Neural progenitor cell (in vitro differentiated cells): ENCODE measurements at places on chromosomes 2 and 18. TPM values are rescaled to one million over a fixed set of nuclear protein-coding genes. Genes with fewer than 3 reads are reported as not detected.

GRCh38 chr2:180925700-180926099 is 54.7 kb upstream of the UBE2E3 start:
- DNase-seq = no peak

- peak; percentile 89 for DNase-seq
These were observed 584 bp upstream of the DNER start for GRCh38 chr2:229714736-229715541.

DNA sequence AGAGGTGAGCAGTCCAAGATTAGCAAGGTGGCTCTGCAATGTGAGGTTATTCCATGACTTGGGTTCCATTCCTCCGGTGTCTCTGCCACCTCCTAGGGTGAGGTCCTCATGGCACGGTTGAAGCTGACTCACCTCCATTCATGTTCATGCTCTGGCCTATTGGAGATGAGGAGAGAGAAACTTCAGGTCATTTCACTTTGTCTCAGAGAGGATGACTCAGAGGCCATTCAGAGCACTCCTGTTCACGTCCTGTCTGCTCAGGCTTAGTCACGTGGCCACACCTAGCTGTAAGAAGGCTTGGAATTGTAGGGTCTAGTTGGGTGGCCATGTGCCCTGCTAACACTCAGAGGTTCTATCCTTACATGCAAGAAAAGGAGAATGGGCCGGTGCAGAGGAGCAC is 67.5 kb upstream of the MBOAT2 start:
- DNase-seq = no peak

DNA sequence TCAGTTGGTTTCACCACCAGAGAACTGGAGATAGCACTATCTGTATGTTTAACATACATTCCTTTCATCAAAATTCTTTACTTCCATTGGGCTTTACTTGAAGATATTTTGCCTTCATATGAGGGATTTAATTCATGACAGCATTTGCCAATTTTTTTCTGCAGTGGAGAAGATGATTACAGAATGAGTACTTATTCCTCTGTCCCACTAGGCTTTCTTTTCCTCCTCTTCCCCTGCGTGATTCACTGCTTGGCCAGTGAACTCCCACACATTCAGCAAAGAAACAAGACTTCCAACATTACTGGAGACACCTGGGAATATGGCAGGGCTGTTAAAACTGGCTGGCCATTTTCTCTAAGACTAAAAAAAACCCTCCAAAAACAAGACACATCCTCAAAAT is 425.8 kb upstream of the KCNH7 start:
- DNase-seq = no peak

DNA sequence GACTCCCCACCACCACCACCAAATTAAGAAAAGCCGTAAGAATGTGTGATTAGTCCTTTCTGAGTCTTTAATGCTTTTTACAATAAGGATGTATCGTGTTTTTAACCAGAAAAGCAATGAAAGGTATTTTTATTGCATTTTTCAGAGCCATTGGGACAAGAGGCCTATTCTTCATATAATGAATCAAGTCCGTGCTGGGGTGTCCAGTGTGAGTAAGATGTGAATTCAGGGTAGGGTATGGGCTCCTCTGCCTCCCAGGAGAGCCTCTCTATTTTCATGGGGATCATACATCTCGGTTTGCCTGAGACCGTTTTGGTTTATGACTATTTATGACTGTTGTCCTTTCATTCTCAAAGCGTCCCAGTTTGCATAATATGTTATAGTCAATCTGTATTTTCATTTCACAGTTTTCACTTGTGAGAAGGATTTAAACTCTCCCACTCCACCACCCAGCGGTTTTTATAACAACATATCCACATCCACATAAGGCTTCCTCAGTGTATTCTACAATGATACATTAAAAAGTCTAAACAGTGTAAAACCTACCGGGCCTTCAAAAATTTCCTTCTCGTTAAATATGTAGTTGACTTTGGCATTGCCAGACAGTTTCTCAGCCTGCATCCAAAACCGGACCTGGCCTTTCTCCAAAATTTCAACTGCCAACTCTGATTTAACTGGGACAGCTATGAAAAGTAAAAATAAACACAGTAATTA is 80.8 kb upstream of the LPIN2 start:
- DNase-seq = no peak

DNA sequence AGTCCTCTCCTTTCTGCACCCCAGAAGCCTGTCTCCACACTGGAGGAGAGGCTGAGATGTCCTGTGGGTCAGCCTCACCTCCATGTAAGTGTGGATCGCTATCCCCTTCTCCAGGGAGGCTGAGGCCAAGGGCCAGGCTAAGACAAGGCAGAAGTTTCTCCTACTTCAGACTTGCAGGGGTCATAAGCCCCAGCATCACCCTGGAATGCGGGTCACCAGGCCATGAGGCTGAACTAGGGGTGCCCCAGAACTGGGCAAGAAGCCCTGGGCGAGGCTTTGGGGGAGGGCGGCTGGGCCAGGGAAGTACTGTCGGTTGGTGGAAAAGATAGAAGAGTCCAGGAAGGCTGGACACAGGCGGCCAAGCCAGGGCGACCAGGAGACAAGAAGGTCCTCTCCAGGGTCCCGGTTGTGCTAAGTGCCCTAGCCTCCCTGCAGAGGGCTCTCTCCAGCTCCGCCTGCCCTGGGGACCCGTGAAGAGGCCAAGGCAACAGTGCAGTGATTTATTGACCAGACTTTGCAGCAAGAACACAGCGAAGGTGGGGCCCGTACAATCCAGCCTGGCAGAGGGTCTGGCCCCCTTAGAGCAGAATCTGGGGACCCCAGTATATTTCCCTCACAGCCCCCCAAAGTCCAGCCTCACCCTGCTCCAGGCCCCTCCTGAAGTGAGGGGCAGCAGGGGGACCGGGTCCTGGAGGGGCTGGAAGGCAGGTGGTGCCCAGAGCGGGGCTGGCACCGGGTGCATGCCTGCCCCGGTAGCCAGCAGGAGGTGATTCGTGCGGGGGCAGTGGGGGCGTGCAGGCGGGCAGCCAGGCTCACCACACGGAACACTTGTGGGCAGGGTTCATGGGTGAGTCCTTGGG is 8.1 kb downstream of the ECEL1 start:
- DNase-seq = no peak

DNA sequence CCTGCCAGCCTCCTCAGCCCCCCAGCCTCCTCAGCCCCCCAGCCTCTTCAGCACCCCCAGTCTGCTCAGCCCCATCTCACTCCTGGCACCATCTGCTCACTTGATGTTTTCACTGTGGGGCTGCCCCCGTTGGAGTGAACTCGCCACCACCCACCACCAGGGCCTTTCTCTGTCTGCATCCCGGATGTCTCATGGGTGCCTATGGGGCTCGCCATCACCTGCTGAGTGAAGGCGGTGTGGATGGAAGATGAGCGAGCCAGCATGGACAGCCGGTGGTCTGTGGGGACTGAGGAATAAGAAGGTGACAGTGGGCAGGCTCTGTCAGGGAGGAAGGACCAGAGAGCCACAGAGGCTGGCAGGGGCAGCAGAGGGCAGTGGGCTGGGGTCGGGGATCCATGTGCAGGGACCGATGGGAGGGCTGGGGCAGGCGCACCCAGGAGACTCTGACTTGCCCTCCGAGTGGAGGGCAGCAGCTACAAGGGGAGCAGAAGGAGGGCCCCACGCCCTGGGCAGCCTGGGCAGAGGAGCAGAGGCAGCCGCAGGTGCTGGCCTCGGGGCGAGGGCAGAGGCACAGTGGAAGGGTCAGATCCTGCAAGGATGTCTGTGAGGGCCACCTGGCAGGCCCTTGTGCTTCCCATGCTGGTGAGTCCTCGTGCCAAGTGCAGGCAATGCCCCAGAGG is 74.7 kb upstream of the ODC1 start:
- no peak for DNase-seq

GRCh38 chr2:147989809-147990403 is 30.6 kb downstream of the ORC4 start:
- peak; percentile 16 for DNase-seq

DNA sequence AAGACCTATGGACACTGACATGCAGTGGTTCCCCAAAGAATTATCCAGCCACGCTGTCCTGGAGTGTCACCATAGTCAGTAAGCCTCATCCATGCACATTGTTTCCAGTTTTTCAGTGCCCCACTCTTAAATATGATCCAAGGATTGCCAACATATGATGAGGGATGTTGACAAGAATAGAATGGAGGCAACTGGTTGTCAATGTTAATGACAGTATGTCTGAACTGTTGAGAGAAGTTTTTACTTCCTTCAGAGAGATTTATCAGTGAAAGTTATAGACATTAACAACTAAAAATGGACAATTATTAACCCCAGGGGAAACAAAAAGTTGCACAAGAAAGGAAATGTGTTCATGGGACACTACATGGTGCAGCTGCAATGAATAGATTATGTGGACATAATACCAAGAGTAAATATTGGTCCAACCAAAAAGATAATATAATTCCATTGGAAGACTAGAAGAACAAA is 69.9 kb downstream of the CYP26B1 start:
- DNase-seq = no peak

- no peak for DNase-seq
These were observed 127.9 kb upstream of the ST6GAL2 start for GRCh38 chr2:107013884-107014283.

GRCh38 chr2:112836695-112837117 is at the start of gene IL1B:
TSS of gene IL1B (minus strand) at chr2:112836779. CDS start at chr2:112836229, 550 bp downstream.
- no peak for DNase-seq

DNA sequence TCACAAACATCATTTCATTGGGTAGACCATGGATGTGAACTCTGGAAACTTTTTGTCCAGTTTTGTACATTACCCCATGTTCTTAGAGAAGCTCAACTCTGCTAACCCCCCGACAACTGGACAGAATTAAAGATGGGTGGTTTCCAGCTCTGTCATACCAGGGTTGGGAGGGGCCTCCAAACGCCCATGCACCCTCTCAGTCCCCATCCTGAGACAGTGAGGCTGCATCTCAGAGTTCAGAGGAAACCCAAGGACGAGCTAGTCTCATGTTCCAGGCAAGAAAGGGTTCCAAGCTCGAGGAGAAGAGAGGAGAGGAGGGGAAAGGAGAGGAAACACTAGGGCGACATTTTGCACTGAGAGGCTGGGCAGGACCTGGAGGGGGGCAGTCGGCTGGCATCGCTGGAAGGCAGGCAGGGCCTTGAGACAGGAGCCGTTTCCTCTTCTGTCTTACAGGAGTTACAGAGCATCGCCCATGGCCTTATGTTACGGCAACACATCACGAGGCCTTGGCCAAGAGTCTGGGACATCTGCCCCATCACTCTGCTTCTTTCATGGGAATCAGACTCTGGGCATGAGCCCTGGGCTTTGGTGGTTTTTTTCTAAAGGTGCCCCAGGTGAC is 16.4 kb downstream of the MAL start:
- no peak for DNase-seq

DNA sequence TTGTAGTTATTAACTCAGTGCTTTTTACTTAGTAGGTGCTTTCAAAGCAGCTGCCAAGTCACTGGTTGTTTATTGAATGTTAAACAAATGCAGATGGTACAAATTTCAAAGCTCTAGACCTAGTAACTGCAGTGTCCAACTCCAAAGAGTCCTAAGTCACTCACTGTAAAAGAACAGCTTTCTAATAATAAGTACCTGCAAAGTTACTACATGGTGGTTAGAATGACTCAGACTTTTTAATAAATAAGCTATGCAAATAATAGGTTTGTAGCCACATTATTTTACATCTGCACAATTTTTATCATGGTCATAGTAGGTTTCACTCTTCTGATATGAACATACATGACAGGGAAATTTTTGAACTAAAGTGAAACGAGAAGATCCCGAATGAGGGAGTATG is 1620.4 kb upstream of the CELF4 start:
- no peak for DNase-seq

DNA sequence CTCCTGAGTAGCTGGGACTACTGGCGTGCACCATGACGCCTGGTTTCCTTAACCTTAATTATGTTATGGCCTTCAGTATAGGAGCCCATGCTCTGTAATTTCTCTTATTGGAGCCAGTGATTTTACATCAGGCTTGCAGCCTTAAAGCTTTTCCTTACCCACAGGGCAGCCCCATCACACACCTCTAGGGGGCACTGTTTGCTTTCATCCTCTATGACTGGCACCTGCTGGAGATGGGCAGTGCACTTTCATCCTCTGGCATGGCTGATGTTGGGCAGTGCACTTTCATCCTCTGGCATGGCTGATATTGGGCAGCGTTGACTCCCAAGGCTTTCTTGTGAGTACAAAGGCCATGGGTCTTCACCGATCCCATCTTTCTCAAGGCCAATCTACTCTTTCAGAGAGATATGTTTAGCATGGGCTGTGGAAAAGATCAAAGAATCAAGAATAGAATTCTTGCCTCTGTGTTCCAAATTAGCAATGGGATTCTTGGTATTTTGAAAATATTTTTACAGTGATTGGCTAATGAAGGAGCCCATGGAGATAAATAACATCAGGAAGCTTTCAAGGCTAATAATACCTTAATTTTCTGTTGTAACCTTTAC is 80.7 kb upstream of the MEX3C start:
- peak; percentile 74 for DNase-seq

DNA sequence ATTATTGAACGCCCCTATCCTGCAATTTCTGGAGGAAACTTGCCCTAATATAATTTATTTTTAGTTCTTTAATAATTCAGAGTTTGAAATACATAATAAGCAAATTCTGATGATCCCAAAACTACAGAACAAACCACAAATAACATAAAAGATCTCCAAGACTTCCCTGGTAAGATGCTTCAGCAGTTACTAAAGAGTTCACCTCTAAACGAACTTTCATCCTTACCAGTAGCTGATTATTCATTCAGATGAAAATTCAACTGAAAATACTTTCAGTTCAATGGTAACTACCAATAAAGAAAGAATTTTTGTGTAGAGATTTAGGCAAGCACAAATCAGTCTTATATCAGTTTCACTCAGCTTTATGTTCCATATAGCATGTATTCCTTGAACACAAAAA is 130.1 kb upstream of the MAPRE2 start:
- DNase-seq = no peak

DNA sequence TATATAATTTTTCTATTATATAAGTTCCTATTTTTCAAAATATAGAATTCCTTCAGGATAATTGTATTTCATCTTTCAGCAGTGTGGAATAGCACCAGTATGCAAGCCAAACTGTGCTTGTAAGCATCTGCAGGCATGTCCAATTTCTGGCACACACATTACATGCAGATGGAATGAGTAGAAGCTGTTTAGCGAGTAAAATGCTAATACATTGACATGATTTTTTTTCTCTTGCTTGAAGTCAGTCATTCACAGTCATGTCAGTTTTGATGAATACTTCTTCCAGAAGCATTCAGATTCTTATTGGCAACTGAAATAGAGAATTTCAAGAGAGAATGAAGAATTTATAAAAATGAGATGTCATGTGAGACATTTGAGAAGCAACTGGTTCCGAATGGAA is 109.4 kb downstream of the CERS6 start:
- DNase-seq = no peak

CROCC2 gene
- total RNA-seq = not detected in 2 replicates

RGPD3 gene
- total RNA-seq = 0.07 and 0.25 TPM in 2 replicates

D2HGDH gene
- total RNA-seq = 3.5 and 15.4 TPM in 2 replicates

ESCO1 gene
- total RNA-seq = 27.4 and 48.8 TPM in 2 replicates

ONECUT2 gene
- 0.06 and 0.15 TPM in 2 replicates for total RNA-seq

TXNDC2 gene
- total RNA-seq = not detected in 2 replicates

FHOD3 gene
- total RNA-seq = 69.7 and 70.2 TPM in 2 replicates

OTOF gene
- total RNA-seq = 0.36 and 0.84 TPM in 2 replicates

ACTG2 gene
- 0.19 and 0.32 TPM in 2 replicates for total RNA-seq

SP140 gene
- 0.06 TPM in 1 of 2 replicates, not detected in the other for total RNA-seq
